ENCODE measurements at places on chromosomes 1 and 21.

- DNase-seq: no peak
These were observed 34.9 kb downstream of the CHML start for GRCh38 chr1:241605146-241605805.

DNA sequence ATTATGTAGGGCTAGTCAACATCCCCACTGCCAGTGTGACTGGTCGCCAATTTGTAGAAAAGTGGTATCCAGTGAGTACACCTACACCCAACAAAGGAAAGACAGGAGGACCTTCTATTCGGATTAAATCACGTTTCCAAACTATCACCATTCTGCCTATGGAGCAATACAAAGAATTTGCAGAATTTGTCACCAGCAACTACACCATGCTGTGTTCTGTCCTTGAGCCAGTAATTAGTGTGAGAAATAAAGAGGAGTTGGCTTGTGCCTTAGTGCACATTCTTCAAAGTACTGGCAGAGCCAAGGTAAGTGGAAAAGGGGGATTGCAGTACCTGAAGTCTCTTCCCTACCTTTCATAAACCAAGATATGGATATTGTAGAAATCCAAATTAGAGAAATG lies 53.8 kb downstream of the CLEC20A start:
- DNase-seq: no peak

GRCh38 chr1:171212607-171213351 lies 27.7 kb downstream of the FMO2 start:
- no peak for DNase-seq

DNA sequence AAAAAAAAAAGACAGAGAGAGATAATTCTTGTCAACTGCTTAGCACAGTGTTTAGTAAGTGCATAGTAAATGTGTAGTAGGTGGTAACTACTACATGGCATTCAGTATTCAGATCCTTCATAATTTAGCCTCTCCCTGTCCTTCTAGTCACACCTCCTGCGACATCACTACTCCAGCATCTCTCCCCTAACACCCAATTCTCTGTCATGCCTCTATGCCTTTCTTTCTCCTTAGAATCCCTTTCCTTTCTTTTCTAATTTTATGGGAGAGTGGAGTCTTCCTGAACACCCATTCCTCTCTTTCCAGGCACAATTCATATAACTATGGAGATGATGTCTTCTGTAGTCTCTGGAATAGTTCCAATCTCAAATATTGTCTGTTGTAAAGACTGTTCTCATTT lies 3.9 kb upstream of the VPS72 start:
- DNase-seq: no peak

DNA sequence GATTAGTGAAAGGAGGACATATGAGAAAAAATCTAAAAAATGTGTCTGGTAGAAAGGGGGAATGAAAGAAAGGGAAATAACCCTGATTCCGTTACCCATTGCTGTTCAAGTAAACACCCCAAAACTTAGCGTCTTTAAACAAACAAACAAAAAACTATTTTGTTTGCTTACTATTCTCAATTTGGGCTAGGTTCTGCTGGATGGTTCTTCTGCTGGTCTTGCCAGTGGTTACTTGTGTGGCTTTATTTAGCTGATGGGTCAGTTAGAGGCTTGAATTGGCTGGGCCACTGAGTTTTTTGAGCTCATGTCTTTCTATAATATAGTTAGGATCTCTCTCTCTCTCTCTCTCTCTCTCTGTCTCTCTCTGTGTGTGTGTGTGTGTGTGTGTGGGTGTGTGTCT lies 112.1 kb downstream of the GRIK1 start:
- no peak for DNase-seq

GRCh38 chr1:176938375-176938774 lies 226.1 kb downstream of the ASTN1 start:
- DNase-seq: no peak

GRCh38 chr1:34859446-34860200 lies at the start of gene SMIM12:
Gene SMIM12 (minus strand): TSS chr1:34859749. CDS start chr1:34855977, 3,772 bp downstream.
- peak; percentile 94 for DNase-seq

- DNase-seq: no peak
These were observed 13.5 kb downstream of the CITED4 start for GRCh38 chr1:40848530-40849189.

Measured in posterior cingulate gyrus (tissue), 11 donors.